Stimulated activated memory B cell treated with anti-CD40 and anti-IgM and Interleukin-4, amounts not matched to agents 10 μg/mL and 1 μg/mL and 100 μg/mL, for 72 hours (primary cell): ENCODE measurements at places on chromosomes 7 and 10.

DNA sequence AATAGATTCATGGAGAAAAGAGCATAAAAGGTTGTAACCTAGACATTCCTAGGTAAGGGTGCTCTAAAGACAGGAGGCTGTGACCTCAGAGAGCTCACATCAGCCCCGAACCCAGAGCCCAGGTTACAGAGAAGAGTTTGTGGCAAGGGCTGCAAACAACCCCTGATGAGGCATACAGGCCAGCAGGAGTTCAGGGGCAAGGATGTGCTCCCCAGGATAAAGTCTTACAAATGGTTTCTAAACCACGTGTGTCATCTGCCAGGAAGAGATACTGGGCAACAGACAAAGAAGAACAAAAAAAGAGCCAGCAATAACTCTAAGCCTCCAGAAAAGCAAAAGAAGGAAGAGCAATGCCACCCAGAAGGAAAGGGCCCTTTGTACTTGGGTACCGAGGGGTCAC, 27.7 kb downstream of the NCAPG2 start:
- H3K4me1 ChIP-seq: no peaks in the 10 kb centered on the region
- H3K27ac ChIP-seq: no peak overlapping the region
- no peak for ATAC-seq
- no peak overlapping the region for H3K4me3 ChIP-seq
- H3K36me3 ChIP-seq: peaks cover 44% of the 10 kb centered on the region

GRCh38 chr10:7085913-7086589, 324.8 kb downstream of the SFMBT2 start:
- no peaks in the 10 kb centered on the region for H3K4me1 ChIP-seq
- H3K4me3 ChIP-seq: no peak overlapping the region
- ATAC-seq: no peak
- H3K27me3 ChIP-seq: peaks cover 35% of the 10 kb centered on the region
- H3K36me3 ChIP-seq: no peaks in the 10 kb centered on the region
- no peak overlapping the region for H3K27ac ChIP-seq

- no peak for ATAC-seq
- no peaks in the 10 kb centered on the region for H3K4me1 ChIP-seq
- no peak overlapping the region for H3K4me3 ChIP-seq
Measured at GRCh38 chr7:127194571-127194970, 58.2 kb downstream of the GRM8 start.

DNA sequence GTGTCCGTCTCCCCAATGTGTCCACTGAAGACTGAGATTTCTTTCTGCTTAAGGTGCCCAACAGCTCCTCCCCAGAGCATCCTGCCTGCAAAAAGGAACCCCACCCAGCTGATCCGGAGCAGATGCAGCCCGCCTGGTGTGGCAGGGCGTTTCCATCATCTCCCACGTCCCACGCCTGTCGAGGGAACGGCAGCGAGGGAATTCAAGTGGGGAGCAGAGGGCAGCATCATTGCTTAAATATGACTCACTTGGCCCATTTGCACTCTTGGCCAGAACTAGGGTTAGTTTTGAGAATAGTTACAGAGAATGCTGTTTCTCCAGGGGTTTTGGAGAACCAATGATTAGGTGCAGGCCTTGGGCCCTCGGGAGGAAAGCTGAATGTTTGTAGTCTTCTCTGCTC, 20.8 kb downstream of the VWA2 start:
- no peaks in the 10 kb centered on the region for H3K4me1 ChIP-seq
- H3K27me3 ChIP-seq: peaks cover 7% of the 10 kb centered on the region
- H3K4me3 ChIP-seq: no peak overlapping the region
- no peak overlapping the region for H3K27ac ChIP-seq
- H3K36me3 ChIP-seq: no peaks in the 10 kb centered on the region

DNA sequence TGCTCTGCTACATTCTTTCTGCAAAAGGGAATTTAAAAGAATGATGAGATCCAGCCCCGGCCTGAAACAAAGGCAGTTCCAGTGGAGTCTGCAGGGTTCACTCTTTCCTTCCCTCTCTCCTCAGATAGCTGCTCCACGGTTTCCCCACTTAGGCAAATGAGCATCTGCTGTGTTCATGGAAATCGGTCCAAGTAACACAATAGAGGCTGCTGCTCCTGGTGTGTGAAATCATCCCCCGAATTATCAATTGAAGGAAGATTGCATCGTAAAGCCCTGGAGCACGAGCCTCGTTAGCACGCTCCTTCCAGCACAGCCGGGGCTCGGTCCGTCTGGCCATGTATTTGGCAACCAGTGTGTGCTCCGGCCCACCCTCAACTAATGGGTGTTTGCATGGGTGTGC, 108.3 kb upstream of the DPP6 start:
- H3K36me3 ChIP-seq: no peaks in the 10 kb centered on the region
- H3K27me3 ChIP-seq: no peaks in the 10 kb centered on the region
- H3K4me1 ChIP-seq: no peaks in the 10 kb centered on the region
- no peak overlapping the region for H3K27ac ChIP-seq

- peaks cover 40% of the 10 kb centered on the region for H3K4me1 ChIP-seq
- no peak overlapping the region for H3K4me3 ChIP-seq
- no peak overlapping the region for H3K27ac ChIP-seq
- no peak for ATAC-seq
Measured at GRCh38 chr10:72740528-72740927, 48.6 kb downstream of the MCU start.

- no peak overlapping the region for H3K4me3 ChIP-seq
- H3K4me1 ChIP-seq: no peaks in the 10 kb centered on the region
- peaks cover 16% of the 10 kb centered on the region for H3K27me3 ChIP-seq
- no peaks in the 10 kb centered on the region for H3K36me3 ChIP-seq
Measured at GRCh38 chr7:31488562-31489203, 25.2 kb upstream of the ITPRID1 start.

DNA sequence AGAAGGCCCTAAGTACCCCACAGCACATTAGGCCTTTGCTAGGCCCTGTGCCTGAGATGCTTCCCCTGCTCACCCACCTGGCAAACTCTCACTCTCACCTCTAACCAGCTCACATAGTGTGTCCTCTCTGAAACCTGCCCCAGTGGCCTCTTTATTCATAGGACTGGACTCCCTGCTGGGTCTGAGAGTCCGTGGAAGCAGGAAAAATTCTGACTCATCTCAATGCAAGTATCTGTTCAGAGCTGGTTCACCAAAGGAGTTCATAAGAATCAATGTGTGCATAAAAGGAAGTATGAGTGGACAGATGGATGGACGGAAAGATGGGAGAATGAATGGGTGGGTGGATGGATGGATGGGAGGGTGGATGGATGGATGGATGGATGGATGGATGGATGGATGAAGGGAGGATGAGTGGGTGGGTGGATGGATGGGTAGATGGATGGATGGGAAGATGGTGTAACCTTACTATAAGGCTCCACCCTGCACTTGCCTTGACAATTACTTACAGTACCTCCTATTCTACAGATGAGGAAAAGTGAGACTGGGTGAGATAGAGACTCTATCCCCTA, 111.2 kb upstream of the ZMIZ1 start:
- H3K4me3 ChIP-seq: no peak overlapping the region
- peaks cover 15% of the 10 kb centered on the region for H3K27me3 ChIP-seq
- H3K36me3 ChIP-seq: no peaks in the 10 kb centered on the region
- H3K27ac ChIP-seq: no peak overlapping the region

- H3K36me3 ChIP-seq: no peaks in the 10 kb centered on the region
- ATAC-seq: no peak
- no peaks in the 10 kb centered on the region for H3K4me1 ChIP-seq
- no peaks in the 10 kb centered on the region for H3K27me3 ChIP-seq
Measured at GRCh38 chr10:129101232-129101980, 365.6 kb upstream of the MGMT start.

DNA sequence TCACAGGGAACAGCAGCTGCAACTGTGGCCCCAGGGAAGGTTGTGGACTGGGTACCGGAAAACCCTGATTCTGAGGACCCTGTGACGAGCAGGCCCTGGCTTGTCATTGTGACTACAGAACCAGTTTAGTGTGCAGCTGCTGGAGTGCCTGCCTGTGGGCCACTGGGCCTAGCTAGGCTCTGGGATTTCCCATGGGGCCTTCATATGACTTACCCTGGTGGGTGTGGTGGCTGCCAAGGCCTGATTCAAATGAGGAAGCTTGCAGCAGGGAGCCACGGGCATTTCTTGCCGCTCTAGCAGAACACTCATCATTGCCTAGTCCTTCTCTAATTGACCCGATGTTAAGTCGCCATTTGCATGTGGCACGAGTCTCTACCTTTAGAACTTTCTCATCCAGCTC, 14.7 kb upstream of the CAMK2G start:
- no peaks in the 10 kb centered on the region for H3K36me3 ChIP-seq
- peak overlapping the region; percentile 54 for H3K27ac ChIP-seq
- no peak overlapping the region for H3K4me3 ChIP-seq
- H3K4me1 ChIP-seq: peaks cover 41% of the 10 kb centered on the region
- H3K27me3 ChIP-seq: no peaks in the 10 kb centered on the region

GRCh38 chr10:95688648-95689047, 5.1 kb downstream of the TCTN3 start:
- peaks cover 46% of the 10 kb centered on the region for H3K4me1 ChIP-seq
- no peak for ATAC-seq
- peaks cover 65% of the 10 kb centered on the region for H3K36me3 ChIP-seq
- no peak overlapping the region for H3K4me3 ChIP-seq
- H3K27me3 ChIP-seq: no peaks in the 10 kb centered on the region
- no peak overlapping the region for H3K27ac ChIP-seq

DNA sequence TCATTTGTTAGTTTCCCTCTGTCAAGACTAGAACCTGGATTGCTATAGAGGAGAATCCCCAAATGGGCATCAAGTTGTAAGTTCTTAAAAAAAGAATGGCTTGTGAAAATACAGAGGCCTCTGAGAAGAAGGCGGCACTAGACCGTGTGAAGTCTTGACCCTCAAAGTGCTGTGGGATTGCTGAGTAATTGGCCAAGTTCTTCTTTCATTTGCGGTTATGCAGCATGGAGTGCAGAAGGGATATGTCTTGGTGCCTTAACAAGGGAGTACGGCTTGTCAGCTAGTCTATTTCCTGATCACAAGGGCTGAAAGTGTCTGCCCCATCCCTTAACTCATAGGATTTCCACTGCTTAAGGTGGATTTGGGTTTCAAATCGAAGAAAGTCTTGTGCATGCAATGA, 81.2 kb downstream of the MKX start:
- no peak overlapping the region for H3K27ac ChIP-seq
- peaks cover 60% of the 10 kb centered on the region for H3K27me3 ChIP-seq
- no peak for ATAC-seq
- no peak overlapping the region for H3K4me3 ChIP-seq
- H3K4me1 ChIP-seq: no peaks in the 10 kb centered on the region

DNA sequence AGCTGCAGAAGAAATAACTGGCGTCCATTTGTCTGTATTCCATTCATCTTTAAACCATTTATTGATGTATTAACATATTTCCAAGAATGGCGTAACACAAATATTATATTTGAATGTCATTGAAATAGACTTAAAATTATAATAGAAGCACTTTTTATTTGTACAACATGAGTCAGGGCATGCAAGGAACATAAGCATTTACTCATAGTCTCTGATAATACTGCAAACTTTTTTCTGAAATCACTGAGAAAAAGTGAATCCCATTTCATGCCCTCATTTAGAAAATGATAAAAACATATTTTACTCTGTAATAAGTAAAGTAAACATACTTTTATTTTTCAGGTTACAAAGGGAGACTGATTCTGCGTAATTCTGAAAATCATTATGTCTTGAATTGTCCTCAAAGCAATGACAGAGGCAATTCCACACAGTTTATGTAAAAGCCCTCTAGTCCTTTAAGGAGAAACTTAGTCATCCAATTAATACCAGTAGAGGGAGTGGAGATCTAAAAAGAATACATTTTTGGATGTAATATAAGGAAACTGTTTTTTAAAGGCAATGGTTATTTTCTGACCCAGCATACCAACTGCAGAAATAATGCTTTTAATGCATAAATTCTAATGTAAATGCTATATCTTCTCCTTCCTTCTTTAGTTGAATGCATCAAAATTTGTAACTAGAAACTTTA, 58.1 kb downstream of the AGMO start:
- no peak overlapping the region for H3K4me3 ChIP-seq
- ATAC-seq: no peak
- no peaks in the 10 kb centered on the region for H3K27me3 ChIP-seq
- no peaks in the 10 kb centered on the region for H3K36me3 ChIP-seq
- H3K4me1 ChIP-seq: no peaks in the 10 kb centered on the region
- no peak overlapping the region for H3K27ac ChIP-seq

DNA sequence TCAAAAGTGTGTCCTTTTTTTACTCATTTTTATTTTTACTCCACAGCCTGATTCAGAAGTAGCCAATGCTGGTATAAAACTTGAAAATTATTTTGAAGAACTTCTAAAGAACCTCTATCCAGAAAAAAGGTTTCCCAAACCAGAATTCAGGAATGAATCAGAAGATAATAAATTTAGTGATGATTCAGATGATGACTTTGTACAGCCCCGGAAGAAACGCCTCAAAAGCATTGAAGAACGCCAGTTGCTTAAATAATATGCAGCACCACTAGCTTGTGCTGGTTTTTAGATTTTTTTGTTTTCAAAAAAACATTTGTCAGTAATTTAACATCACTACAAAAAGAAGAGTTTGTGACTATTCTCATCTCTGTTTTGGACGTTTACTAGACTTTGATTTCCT, 116.5 kb downstream of the SVOPL start:
- no peak overlapping the region for H3K4me3 ChIP-seq
- no peaks in the 10 kb centered on the region for H3K4me1 ChIP-seq
- ATAC-seq: no peak
- no peak overlapping the region for H3K27ac ChIP-seq
- no peaks in the 10 kb centered on the region for H3K27me3 ChIP-seq

GRCh38 chr7:105788816-105789349, 87.5 kb downstream of the ATXN7L1 start:
- H3K36me3 ChIP-seq: no peaks in the 10 kb centered on the region
- peak; percentile 72 for ATAC-seq
- H3K27me3 ChIP-seq: peaks cover 10% of the 10 kb centered on the region
- peaks cover 15% of the 10 kb centered on the region for H3K4me1 ChIP-seq

GRCh38 chr10:59366290-59366689, 3.9 kb upstream of the FAM13C start:
- peaks cover 16% of the 10 kb centered on the region for H3K4me1 ChIP-seq
- no peaks in the 10 kb centered on the region for H3K36me3 ChIP-seq
- ATAC-seq: no peak
- H3K27me3 ChIP-seq: peaks cover 16% of the 10 kb centered on the region

- H3K4me1 ChIP-seq: peaks cover 12% of the 10 kb centered on the region
- no peak overlapping the region for H3K4me3 ChIP-seq
- H3K36me3 ChIP-seq: no peaks in the 10 kb centered on the region
- no peak overlapping the region for H3K27ac ChIP-seq
Measured at GRCh38 chr7:134908289-134908688, 78.0 kb upstream of the AGBL3 start.

DNA sequence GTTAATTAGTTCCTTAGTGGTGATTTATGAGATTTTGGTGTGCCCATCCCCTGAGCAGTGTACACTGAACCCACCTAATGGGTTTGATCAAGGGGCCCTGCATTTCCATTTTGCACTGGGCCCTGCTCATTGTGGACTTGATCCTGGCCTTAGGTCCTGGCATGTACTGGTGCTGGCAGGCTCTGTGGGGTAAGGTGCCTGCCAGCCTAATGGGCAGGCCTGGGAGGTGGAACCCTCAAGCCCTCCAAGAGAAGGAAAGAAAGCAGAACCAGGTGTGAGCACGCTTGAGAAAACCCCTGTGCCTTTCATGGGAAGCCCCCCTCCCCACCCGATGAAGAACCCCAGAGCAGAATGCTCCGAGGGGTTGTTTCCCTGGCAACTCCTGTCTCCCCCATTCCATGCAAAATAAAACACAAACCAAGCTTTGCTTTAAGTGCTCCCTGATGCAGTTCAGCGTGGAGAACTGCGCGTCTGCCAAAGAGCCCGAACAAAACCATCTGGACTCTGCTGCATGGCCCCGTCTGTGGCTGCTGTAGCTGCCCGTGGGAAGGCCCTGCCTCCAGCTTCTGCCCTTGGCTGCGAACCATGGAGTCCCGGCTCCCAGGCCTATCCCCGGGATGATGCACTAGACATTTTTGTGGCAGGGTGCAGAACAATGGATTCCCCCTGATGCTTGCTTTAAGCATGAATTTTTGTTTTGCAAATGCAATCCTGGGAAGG, 123.3 kb downstream of the PRPF18 start:
- H3K4me3 ChIP-seq: no peak overlapping the region
- no peak overlapping the region for H3K27ac ChIP-seq
- H3K4me1 ChIP-seq: peaks cover 36% of the 10 kb centered on the region
- no peak for ATAC-seq
- no peaks in the 10 kb centered on the region for H3K36me3 ChIP-seq
